ENCODE measurements at places on chromosomes 7 and 10. TPM values are rescaled to one million over a fixed set of nuclear protein-coding genes. Genes with fewer than 3 reads are reported as not detected.

IDI2 gene
- total RNA-seq = not detected

TCF7L2 gene
- 7.1 TPM for total RNA-seq

SPDYE2 gene
- total RNA-seq = not detected

IFIT1B gene
- total RNA-seq = not detected

PRSS37 gene
- total RNA-seq = not detected

METTL27 gene
- total RNA-seq = 1.6 TPM

WNT16 gene
- total RNA-seq = 0.32 TPM

CUX1 gene
- 45.7 TPM for total RNA-seq

CCDC3 gene
- total RNA-seq = 0.43 TPM

GLI3 gene
- total RNA-seq = 4.3 TPM

AKR1C4 gene
- total RNA-seq = not detected

TYSND1 gene
- total RNA-seq = 12.1 TPM

RTKN2 gene
- total RNA-seq = 15.1 TPM

KAZALD1 gene
- 9.1 TPM for total RNA-seq

ITGB8 gene
- total RNA-seq = 13.0 TPM

ZNF853 gene
- total RNA-seq = 0.32 TPM

BPGM gene
- total RNA-seq = 35.8 TPM

GPAM gene
- total RNA-seq = 10.3 TPM

DMBT1 gene
- total RNA-seq = under 0.01 TPM

MYO1G gene
- under 0.01 TPM for total RNA-seq

TMEM229A gene
- total RNA-seq = not detected

MNX1 gene
- total RNA-seq = not detected

CFAP69 gene
- total RNA-seq = 2.6 TPM

DEPP1 gene
- total RNA-seq = 29.8 TPM

WBP1L gene
- 34.8 TPM for total RNA-seq

MYPN gene
- 18.6 TPM for total RNA-seq

CNNM1 gene
- 3.5 TPM for total RNA-seq

OR6V1 gene
- not detected for total RNA-seq

SYT15 gene
- total RNA-seq = 0.64 TPM

EXOSC1 gene
- total RNA-seq = 44.8 TPM

CEP55 gene
- 35.0 TPM for total RNA-seq

MINDY4 gene
- total RNA-seq = 11.0 TPM

TRUB1 gene
- total RNA-seq = 42.3 TPM

ZPBP gene
- total RNA-seq = not detected

SYT15B gene
- not detected for total RNA-seq

IFIT1 gene
- 70.8 TPM for total RNA-seq

GIMAP8 gene
- total RNA-seq = under 0.01 TPM

NPSR1 gene
- not detected for total RNA-seq

HSPA12A gene
- total RNA-seq = 35.4 TPM

PDE6C gene
- not detected for total RNA-seq

TMEM196 gene
- not detected for total RNA-seq

EEPD1 gene
- 9.3 TPM for total RNA-seq

CRYGN gene
- total RNA-seq = not detected

ARMC3 gene
- not detected for total RNA-seq

HTR5A gene
- total RNA-seq = not detected

HOGA1 gene
- 0.86 TPM for total RNA-seq

SVOPL gene
- total RNA-seq = not detected

LAMB4 gene
- 0.64 TPM for total RNA-seq

UCN3 gene
- not detected for total RNA-seq

PIP gene
- total RNA-seq = not detected
